ENCODE measurements at places on chromosomes 2 and 18. TPM values are rescaled to one million over a fixed set of nuclear protein-coding genes. Genes with fewer than 3 reads are reported as not detected.

ABCG8 gene
- not detected for polyA plus RNA-seq

DNA sequence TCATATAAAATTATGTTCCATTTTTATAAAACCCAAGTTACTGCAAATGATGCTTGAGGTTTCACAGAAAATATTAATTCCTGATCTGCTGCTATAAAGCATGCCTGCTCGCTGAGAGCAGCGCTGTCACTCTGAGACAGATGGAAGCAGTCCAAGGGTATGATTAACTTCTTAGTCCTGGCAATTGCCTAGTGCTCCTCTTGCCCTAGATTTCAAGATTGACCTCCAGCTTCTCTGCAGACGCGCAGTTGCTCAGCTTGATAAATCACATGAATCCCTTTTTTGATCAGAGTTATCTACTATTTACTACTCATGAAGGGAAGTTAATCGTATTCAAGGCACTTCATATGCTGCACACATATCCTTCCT is 154.6 kb upstream of the REV1 start:
- no peak for DNase-seq

DNA sequence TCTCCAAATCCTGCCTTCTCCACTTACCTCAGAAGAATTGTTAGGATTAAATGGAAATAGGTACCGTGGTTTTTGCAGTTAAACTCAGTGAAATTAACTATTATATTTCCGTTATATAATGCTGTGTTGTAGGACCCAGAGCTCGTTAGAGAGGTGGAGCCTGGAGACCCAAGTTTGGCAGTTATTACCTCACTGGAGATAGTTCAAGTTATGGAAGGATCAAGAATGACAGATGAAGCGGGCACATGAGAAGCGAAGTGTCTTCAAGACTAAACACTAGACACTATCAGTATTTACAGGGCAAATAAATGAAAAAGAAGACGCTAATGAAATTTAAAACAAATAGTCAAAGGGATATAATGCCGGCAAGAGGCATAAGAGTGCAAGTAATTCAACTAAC is 866 bp downstream of the CWC22 start:
- DNase-seq: no peak

GRCh38 chr2:150895968-150896367 is 365.7 kb downstream of the RBM43 start:
- no peak for DNase-seq

FTCDNL1 gene
- 2.1 TPM for polyA plus RNA-seq

- DNase-seq: no peak
Measured at GRCh38 chr2:48126162-48126561, 219.9 kb upstream of the FBXO11 start.

MOGAT1 gene
- polyA plus RNA-seq: not detected

PRSS56 gene
- polyA plus RNA-seq: 0.07 TPM

DNA sequence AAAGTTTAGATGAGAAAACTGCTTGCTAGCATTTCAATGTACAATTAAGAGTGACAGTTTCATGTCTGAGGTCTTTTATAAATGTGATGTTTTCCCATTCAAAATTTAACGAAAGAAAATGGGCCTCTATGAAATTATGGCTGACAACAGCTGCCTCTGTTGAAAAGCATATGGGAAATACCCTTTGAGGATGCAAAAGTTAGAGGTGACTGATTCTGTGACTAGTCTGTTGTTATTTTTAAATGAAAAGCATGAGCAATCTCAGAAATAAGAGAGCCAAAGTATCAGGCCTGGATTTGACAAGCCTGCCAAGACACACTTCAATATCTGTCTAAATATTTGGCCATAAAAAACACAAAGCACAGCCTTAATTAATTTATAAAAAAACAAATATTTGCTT is 580.8 kb downstream of the ERBB4 start:
- DNase-seq: no peak

DNA sequence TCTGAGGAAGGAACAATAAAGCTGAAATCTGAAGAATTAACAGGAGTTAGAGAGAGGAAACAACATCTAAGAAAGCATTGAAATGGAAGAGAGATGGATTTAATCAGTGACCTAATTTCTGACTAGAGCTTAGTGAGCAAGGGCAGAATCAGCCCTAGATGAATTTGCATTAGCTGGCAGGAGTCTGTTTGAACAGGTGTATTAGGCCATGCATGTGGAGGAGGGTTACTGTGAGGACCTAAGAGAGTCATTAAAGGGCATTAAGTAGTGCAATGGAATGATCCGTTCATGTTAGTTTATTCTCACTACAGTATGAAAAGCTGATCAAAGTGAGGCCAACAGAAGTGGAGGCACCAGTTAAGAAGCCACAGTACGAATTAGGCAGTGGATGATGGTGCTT is 285.3 kb downstream of the GRB14 start:
- no peak for DNase-seq

GKN2 gene
- polyA plus RNA-seq: 3.3 TPM

MPV17 gene
- polyA plus RNA-seq: 70.5 TPM

- no peak for DNase-seq
Measured at GRCh38 chr2:175123254-175123653, 44.7 kb downstream of the ATF2 start.

GRCh38 chr2:148554459-148555247 is 89.9 kb upstream of the EPC2 start:
- no peak for DNase-seq
